Occipital lobe (tissue), 3 donors: ENCODE measurements at places on chromosomes 16 and 17. TPM values are rescaled to one million over a fixed set of nuclear protein-coding genes. Genes with fewer than 3 reads are reported as not detected.

DNA sequence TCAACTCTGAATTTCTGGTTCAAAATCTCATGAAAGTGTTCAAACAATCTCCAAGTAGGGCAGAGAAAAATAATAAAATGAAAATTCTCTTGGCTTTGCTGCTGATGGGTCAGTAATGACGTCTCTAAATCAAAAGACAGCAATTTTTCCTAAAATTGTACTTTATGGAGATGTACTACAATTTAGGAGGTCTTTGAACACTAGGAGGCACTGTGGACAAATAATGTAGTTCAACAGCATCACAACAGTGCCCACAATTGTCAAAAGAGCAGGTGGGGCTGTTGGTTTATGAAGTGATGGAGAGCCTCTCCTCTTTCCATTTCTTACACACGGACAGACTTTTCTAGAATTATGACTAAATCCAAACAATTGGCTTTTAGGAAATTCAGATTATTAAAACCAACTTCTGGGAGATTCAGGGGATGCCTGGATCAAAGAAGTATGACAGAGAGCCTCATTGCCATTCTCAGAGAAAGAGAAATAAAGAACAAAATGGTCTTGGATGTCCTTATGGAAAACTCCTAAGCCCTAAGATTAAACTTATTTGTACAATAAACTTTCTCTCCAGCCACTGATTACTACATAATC lies 23.8 kb downstream of the EZH1 start:
- DNase-seq: no peak

GRCh38 chr16:917591-918061 lies 53.2 kb downstream of the LMF1 start:
- DNase-seq: no peak

Gene SEZ6
- total RNA-seq: 36.2 TPM

Gene SKAP1
- total RNA-seq: 0.62 TPM

GRCh38 chr17:65557349-65558310 lies 3.8 kb downstream of the AXIN2 start:
- no peak for DNase-seq

Gene CDT1
- total RNA-seq: 1.6 TPM
